ENCODE measurements at places on chromosomes 6 and 20.

- H3K4me1 ChIP-seq, result no peaks in the 10 kb centered on the region
- no peak for DNase-seq
- H3K36me3 ChIP-seq, result no peaks in the 10 kb centered on the region
- no peak overlapping the region for H3K4me3 ChIP-seq
These were observed 328.2 kb upstream of the JAG1 start for GRCh38 chr20:11001764-11002540.

DNA sequence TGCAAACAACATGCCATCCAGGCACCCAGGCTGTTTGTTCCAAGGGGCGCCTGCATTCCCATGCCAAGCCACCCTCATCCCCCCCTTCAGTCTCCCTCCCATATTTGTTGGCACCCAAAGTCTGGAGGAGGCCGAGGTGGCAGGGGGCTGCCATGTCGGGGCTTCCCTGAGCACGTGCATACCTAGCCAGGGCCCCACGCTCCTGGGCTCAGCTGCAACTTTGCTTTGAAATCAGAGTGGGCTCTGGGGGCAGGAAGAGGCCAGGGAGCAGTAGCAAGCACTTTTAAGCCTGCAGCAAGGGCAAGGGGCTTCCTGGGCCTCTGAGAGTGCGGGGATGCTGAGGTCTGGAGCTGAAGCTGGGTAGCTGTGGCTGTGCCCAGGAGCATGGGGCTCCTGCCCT is 655.9 kb upstream of the EYS start:
- no peaks in the 10 kb centered on the region for H3K4me1 ChIP-seq
- H3K27me3 ChIP-seq, result no peaks in the 10 kb centered on the region
- no peak overlapping the region for H3K27ac ChIP-seq
- no peaks in the 10 kb centered on the region for H3K36me3 ChIP-seq

GRCh38 chr20:44664131-44664530 is 12.6 kb upstream of the ADA start:
- H3K4me3 ChIP-seq, result no peak overlapping the region
- peaks cover 20% of the 10 kb centered on the region for H3K36me3 ChIP-seq
- no peaks in the 10 kb centered on the region for H3K27me3 ChIP-seq
- H3K4me1 ChIP-seq, result peaks cover 16% of the 10 kb centered on the region

DNA sequence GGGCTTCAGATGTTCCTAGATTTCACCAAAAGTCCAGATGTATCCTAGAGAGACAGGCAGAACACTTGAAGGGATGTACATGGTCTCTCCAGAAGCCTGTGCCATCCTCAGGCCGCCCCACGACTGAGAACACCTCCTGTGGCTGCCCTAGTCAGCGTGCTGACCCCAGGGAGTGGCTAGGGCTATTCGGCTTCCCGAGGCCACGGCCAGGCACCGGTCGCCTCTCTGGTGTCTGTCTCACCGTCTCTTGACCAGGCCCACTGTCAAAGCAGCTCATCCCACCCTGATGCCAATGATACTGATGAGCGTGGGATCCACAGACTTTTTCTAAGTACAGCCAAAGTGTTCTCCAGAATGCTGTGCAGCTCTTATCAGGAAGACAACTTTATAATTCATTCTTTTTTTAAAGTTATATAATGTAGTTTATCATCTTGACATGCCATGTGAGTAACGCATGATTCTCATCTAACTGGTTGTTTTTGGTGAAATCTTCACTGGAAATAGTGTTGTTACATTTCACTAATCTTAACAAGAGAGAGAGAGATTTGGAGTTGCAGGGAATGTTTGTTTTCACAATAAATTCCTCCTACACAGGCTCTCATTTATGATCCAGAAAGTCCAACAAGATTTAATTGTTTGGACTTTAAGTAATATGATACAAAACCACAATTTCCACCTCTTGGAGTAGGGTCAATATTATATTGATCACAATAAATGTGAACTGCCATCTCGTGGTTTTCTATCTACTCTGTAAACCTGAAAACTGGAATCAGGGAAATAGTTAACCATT is 41.7 kb upstream of the KLHL31 start:
- H3K36me3 ChIP-seq, result no peaks in the 10 kb centered on the region
- H3K4me3 ChIP-seq, result no peak overlapping the region
- H3K27ac ChIP-seq, result no peak overlapping the region
- no peaks in the 10 kb centered on the region for H3K4me1 ChIP-seq
- DNase-seq, result no peak

- peaks cover 4% of the 10 kb centered on the region for H3K4me1 ChIP-seq
- peak overlapping the region; percentile 43 for H3K27ac ChIP-seq
- H3K36me3 ChIP-seq, result no peaks in the 10 kb centered on the region
- no peak overlapping the region for H3K4me3 ChIP-seq
- H3K27me3 ChIP-seq, result no peaks in the 10 kb centered on the region
These were observed 7.5 kb downstream of the TRIM39 start for GRCh38 chr6:30334075-30334783.

- H3K4me1 ChIP-seq, result peaks cover 26% of the 10 kb centered on the region
- no peak overlapping the region for H3K27ac ChIP-seq
- no peaks in the 10 kb centered on the region for H3K36me3 ChIP-seq
- no peak overlapping the region for H3K4me3 ChIP-seq
- H3K27me3 ChIP-seq, result no peaks in the 10 kb centered on the region
- DNase-seq, result no peak
These were observed 39.4 kb downstream of the CARMIL1 start for GRCh38 chr6:25318589-25318988.

DNA sequence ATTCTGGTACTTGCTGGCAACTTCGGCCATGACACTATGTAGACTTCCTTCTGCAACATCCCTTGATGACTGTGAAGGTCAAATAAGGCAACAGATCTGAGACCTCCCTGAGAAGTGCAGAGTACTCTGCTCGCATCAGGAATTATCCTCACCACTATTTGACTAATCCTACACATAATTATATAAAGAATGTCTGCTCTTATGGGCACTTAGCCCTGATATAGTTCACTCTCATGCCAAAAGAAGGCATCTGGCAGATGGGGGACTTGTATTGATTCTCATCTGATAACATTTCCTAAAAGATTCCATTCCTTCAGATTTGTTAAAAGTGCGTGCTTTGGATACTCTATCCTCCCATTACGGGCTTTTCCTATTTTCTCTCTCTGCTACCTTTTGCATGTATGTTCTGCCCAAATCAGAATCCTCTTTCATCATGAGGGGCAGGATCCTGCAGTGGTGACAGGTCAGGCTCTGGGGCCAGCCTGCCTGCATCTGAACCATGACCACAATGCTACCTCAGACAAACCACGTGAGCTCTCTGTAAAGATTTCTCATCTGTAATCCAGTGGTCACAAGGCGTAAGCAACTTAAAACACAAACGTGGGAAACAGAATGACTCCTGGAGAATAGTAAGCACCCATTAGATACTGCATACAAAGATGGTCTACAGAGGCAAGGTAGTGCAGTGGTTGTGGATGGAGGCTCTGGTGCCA is 134.0 kb downstream of the GJA10 start:
- no peak overlapping the region for H3K4me3 ChIP-seq
- no peak for DNase-seq
- peaks cover 74% of the 10 kb centered on the region for H3K4me1 ChIP-seq
- peaks cover 8% of the 10 kb centered on the region for H3K36me3 ChIP-seq

GRCh38 chr20:5551621-5552020 is 198.6 kb upstream of the SHLD1 start:
- no peak overlapping the region for H3K27ac ChIP-seq
- H3K27me3 ChIP-seq, result no peaks in the 10 kb centered on the region
- H3K4me3 ChIP-seq, result no peak overlapping the region
- H3K4me1 ChIP-seq, result peaks cover 32% of the 10 kb centered on the region

- peak overlapping the region; percentile 82 for H3K27ac ChIP-seq
- H3K36me3 ChIP-seq, result peaks cover 61% of the 10 kb centered on the region
- H3K27me3 ChIP-seq, result no peaks in the 10 kb centered on the region
- H3K4me1 ChIP-seq, result peaks cover 93% of the 10 kb centered on the region
- DNase-seq, result no peak
These were observed 56.4 kb downstream of the RIPOR2 start for GRCh38 chr6:24879351-24879750.

GRCh38 chr6:87807475-87807874 is 105.4 kb upstream of the AKIRIN2 start:
- H3K36me3 ChIP-seq, result no peaks in the 10 kb centered on the region
- H3K4me1 ChIP-seq, result peaks cover 20% of the 10 kb centered on the region
- H3K27ac ChIP-seq, result no peak overlapping the region
- DNase-seq, result no peak
- H3K27me3 ChIP-seq, result peaks cover 3% of the 10 kb centered on the region
- no peak overlapping the region for H3K4me3 ChIP-seq

- no peak for DNase-seq
- H3K27ac ChIP-seq, result peak overlapping the region; percentile 77
- H3K4me3 ChIP-seq, result peak overlapping the region; percentile 75
These were observed 2.6 kb downstream of the RPS10 start for GRCh38 chr6:34423254-34423653.

DNA sequence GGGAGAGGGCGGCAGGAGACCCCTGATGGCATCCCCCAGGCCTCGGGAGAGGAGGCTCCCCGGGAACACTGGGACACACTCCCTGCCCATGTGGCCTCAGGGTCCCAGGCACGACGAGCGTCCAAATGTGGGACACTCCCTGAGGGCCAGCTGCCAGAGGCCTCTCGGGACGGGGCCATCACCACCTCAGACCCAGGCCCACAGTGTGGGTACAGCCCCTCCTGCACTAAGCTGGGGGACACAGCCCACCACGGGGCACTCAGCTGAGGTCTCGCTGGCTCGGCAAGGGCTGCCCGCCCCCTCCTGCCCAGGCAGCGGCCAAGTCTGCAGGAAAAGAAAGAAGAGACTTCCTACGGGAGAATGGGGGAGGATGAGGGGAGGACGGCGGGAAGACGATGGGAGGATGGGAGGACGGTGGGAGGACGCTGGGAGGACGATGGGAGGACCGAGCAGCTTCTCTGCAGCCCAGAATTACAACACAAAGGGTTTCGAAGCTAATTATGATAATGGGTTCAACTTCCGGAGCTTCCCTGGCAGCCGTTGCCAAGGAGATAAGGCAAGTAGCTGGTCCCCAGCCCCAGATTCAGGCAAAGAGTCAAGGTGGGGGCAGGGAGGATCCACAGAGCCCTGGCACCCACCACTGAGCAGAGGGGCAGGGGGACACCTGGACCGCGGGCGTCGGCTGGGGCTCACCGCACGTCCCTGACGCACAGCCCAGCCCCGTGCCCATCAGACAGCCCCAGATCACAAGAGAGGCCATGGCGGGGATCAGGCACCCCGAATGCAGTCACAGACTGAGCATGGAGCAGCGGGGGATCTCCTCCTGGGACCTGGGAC is 17.5 kb downstream of the KCNQ2 start:
- no peaks in the 10 kb centered on the region for H3K36me3 ChIP-seq
- peaks cover 44% of the 10 kb centered on the region for H3K27me3 ChIP-seq
- no peak overlapping the region for H3K4me3 ChIP-seq
- DNase-seq, result no peak
- peaks cover 21% of the 10 kb centered on the region for H3K4me1 ChIP-seq

DNA sequence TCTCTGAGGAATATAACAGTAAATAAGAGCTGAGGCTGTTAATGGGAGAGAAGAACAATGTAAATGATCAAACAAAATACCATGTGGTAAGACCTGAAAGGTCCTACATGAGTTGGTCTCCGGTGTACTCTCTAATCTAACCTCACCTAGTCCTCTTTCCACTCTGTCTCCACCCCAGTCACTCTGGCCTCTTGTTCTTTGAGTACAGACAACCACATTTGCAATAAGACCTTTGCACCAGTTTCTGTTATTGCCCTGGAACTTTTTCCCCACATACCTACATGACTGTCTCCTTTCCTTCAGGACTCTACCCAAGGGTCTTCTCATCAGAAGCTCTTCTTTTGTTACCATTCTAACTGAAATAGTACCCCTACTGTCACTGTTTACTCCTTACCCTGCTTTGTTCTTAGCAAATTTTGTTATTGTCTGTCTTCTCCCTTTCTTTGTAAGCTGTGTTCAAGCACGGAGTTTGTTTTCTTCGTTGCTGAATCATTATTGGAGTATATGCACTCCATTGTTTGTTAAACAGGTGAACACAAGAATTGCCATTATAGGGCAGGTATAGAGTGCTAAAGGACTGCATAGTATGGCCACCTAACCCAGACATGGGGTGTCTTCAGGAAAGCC is 37.3 kb downstream of the MAPK14 start:
- H3K4me3 ChIP-seq, result no peak overlapping the region
- H3K27me3 ChIP-seq, result no peaks in the 10 kb centered on the region
- peaks cover 43% of the 10 kb centered on the region for H3K36me3 ChIP-seq
- peaks cover 66% of the 10 kb centered on the region for H3K4me1 ChIP-seq
- H3K27ac ChIP-seq, result peak overlapping the region; percentile 18

DNA sequence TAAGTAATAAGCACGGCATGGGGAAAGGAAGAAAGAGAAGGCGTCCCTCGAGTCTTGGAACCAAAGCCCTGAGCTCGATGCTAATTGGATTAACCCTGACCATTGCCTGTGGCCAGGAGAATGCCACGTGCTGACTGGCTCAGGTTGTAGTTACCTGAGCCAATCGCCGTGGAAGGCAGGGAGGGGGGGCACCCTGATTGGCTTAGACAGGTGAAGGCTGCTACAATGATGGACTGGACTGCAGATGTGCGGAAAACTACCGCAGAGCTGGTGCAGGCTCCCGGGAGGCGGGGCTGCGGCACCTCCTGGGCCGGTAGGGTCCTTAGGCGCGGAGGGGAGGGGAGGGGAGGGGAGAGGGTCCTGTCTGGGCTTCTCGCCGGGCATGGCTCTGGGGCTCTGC is 121.3 kb downstream of the TFAP2C start:
- H3K36me3 ChIP-seq, result no peaks in the 10 kb centered on the region
- no peak for DNase-seq
- no peaks in the 10 kb centered on the region for H3K4me1 ChIP-seq
- H3K27me3 ChIP-seq, result peaks cover 49% of the 10 kb centered on the region

DNA sequence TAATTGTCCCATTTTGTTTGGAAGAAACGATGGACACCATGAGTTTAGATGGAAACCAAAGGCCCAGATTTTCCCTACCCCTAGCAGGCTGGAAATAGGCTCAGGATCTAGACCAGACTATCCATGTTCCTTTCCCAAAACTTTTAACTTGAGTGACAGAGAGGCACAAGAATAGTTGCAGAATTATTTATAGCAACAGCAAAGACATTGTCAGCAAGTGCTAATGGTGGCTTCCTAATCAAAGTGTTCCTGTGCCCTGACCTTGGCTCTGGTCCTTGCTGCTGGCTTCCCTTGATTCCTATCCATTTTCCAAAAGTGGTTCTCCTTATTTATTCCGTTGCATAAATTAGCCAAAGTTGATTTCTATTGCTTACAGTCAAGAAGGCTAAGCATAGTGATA is 103.1 kb downstream of the RNGTT start:
- DNase-seq, result no peak
- H3K4me3 ChIP-seq, result no peak overlapping the region
- H3K27ac ChIP-seq, result no peak overlapping the region

DNA sequence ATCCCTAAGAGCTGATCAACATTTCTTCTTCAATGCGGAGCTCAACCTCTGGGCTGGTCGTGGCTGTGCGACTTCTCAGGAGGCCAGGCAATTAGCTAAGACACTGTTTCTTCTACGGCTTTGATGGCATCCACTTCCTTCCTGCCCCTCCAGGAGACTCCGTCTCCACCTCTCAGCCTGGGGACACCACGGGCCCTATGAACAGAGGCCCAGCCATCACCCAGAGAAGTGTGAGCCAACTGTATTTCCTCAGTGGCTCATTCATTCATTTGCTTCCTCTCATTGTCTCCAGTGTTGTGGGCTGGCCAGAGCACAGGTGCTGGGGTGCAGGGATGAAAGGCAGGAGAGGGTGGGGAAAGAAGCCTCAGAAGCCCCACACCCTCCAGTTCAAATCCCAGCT is 51.8 kb upstream of the APCDD1L start:
- H3K4me1 ChIP-seq, result peaks cover 12% of the 10 kb centered on the region
- no peak for DNase-seq
- H3K36me3 ChIP-seq, result no peaks in the 10 kb centered on the region
- no peak overlapping the region for H3K4me3 ChIP-seq
- peaks cover 3% of the 10 kb centered on the region for H3K27me3 ChIP-seq

GRCh38 chr20:40251284-40251932 is 437.6 kb downstream of the MAFB start:
- DNase-seq, result no peak
- no peaks in the 10 kb centered on the region for H3K36me3 ChIP-seq
- H3K27ac ChIP-seq, result no peak overlapping the region
- no peaks in the 10 kb centered on the region for H3K4me1 ChIP-seq

Data from naive thymus-derived CD8-positive, alpha-beta T cell (primary cell).